ENCODE measurements at places on chromosomes 3 and 15. TPM values are rescaled to one million over a fixed set of nuclear protein-coding genes. Genes with fewer than 3 reads are reported as not detected.

GRCh38 chr15:40092256-40092978, 16.3 kb downstream of the BMF start:
- peak; percentile 77 for ATAC-seq

- ATAC-seq, result no peak
These were observed 80.0 kb upstream of the TMC3 start for GRCh38 chr15:81454024-81454423.

DNA sequence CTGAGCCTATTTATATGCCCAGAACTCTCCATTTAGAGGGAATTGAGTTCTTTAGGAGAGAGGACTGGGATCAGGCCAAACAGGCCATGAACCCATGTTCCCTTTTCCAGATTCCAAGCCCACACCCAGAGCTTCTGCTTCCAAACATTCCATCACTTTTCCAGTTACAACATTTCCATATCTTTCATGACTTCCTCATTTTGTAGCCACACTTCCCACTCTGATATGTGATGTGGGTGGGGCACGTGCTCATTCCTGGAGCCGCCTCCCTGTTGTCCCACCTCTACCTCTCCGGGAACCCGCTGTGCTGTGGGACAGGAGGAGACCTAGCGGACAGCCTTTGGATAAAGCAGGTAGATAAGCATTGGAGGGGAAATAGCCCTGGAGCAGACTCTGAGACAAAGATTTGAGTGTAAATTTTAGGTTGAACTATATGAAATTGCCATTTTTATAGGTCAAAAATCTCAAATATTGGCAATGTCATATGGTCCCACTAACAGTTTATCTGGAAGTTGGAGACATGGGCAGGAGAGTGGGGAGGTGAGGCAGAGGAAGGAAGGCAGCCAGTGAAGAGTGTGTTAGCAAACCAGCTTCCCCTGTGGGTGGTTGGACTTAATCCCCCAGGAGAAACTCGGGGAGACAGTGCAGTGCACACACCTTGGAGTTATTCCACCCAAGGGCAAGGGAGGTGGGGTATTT, 31.8 kb downstream of the CYP8B1 start:
- ATAC-seq, result no peak

DNA sequence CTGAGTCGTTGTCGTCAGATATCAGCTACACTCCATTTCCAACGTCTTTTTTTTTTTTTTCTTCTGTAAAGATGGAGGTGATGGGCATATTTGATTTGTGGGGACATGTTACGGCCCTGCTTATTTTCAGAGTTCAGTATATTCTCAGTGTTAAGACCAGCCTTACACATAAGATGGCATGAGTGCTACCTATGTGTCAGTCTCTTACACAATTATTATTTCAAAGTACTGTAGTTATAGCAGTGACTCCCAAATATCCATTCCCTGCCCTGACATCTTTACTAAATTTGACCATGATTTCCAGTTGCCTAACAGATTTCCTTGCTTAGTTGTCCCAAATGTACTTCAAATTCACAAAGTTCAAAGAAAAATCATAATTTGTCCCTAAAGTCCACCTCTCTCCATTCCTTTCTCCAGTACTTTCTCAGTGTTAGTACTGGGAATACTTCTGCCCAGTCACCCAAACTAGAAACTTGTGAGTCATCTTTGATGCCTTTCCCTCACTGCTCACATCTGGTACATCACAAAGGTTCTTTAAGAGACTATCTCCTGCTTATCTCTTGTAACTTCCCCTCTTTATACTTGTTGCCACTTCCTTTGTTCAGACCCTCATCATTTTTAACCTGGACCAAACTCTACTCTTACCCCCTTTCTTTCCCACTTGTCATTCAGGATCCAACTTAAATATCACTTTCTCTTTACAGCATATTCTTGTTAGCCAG, 67.0 kb downstream of the ZNF609 start:
- ATAC-seq, result no peak

DNA sequence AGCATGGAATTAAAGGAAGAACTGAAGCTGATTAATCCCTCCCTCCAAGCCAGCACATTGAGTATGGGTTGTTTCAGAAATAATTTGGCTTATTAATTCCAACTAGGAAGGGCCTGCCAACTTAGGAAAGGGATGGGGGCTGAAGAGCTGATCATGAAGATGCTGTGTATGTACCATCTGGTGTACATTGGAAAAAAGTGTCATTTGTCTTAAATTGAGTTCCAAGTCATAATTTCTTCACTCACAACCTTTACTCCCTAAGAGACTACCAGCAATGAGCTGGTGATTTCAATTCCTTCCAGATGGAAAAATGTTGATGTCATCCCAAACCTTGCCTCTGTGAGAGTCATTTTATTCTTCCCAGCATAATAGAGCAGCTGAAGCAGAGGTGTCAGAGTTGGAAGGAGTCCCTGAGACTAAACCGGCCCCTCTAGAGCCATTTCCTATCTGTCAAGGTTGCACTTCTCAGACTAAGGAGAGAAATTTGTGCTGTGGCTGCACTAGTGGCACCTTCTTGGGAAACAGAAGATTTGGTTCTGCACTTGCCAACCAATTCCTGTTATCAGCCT, 79.4 kb downstream of the GTPBP8 start:
- no peak for ATAC-seq

DNA sequence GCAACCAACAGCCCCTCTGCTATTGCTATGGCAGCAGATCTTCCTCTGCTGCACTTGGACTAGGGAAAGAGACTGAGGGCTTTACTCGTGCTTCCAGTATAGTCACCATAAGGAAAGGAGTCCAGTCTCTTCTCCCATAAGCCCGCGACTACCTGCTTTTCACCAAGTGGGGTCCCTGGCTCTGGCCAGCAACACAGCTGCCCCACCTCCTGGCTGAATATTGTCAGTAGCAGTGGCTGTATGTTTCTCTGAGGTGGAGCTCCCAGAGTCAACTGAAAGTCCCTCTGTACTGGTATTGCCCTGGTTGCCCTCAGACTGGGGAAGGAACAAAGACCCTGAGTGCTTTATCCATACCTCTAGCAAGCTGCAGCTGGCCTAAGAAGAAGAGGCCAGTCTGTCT, 719.6 kb downstream of the SQOR start:
- no peak for ATAC-seq

DNA sequence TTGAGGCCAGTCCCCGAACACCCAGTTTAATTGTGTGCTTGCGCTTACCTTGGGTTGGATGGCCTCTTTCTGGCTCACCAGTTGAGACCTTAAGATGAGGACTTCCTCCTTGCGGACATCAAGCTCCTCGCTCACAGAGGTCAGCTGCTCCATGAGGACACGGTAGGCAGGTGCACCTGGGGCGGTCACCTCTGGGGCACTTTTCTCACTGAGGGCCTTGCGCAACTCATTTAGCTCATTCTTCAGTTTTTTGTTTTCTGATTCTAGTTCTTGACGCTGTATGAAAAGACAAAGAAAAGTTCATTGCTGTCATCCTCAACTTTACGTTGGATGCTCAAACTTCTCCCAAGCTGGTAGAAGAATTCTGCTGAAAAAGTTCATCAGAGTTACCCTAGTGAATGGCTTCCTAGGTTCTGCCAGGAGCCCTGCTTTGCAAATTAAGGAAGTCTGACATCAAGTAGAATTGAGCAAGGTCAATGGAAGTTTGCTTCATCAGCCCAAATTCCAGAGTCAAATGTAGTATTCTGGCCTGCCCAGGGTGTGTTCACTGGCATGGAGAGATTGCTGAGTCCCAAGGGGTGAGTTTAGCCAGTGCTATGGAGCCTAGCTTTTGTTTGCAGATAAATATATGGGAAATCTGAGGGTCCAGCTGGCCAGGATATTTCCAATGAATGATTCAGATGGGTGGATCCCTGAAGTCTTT, 55.8 kb upstream of the MYO5C start:
- no peak for ATAC-seq

DNA sequence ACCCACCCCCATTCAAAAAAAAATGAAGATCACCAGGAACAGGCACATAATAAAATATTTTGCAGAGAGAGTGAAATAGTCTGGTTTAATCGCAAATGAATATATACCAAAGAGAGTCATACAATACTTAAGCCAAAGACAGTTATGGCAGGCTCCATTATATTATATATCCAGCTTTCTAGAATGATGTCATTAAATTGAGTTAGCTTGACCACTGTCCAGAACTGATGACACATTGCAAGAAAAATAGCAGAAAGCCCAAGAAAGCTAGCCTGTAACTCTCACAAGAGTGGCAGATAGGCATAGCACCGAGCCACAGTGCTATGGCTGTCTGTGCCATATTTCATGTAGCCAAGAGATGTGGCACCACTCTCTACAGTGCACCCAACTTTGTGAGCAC, 231.9 kb upstream of the SEMA6D start:
- no peak for ATAC-seq

- no peak for ATAC-seq
These were observed 68.9 kb downstream of the CD200R1L start for GRCh38 chr3:112777811-112778210.

GRCh38 chr3:18745472-18745871, 320.3 kb upstream of the SATB1 start:
- ATAC-seq, result no peak

- ATAC-seq, result peak; percentile 66
These were observed 128.8 kb downstream of the GRM7 start for GRCh38 chr3:6989608-6990291.

RTP1 gene
- total RNA-seq, result 0.85 TPM

Data from motor neuron (in vitro differentiated cells).